HepG2 (cell line): ENCODE measurements at places on chromosomes 4 and X. TPM values are rescaled to one million over a fixed set of nuclear protein-coding genes. Genes with fewer than 3 reads are reported as not detected.
A peak's percentile ranks its signal among the peaks of the same experiment; 100 is the strongest.

DNA sequence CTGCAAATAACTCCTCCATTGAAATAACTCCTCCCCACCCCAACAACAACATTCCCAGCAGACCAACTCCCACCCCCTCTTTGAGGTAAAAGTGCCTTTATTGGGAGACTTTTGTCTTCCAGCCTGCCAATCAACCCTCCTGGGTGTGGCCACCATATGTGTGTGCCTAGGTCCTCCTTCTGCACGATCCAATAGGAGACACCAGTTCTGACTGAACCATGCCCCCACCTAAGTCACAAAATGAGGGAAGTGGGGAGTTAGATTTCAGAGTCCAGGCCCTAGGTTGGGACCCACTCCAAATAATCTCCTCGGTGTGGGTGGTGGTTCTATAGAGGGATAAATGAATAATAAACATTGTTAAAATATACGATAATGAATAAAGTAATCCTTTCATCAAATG lies 3.0 kb downstream of the PLP2 start:
- DNase-seq, result no peak

GRCh38 chrX:20399728-20400414 lies 133.2 kb upstream of the RPS6KA3 start:
- no peak for DNase-seq

DNA sequence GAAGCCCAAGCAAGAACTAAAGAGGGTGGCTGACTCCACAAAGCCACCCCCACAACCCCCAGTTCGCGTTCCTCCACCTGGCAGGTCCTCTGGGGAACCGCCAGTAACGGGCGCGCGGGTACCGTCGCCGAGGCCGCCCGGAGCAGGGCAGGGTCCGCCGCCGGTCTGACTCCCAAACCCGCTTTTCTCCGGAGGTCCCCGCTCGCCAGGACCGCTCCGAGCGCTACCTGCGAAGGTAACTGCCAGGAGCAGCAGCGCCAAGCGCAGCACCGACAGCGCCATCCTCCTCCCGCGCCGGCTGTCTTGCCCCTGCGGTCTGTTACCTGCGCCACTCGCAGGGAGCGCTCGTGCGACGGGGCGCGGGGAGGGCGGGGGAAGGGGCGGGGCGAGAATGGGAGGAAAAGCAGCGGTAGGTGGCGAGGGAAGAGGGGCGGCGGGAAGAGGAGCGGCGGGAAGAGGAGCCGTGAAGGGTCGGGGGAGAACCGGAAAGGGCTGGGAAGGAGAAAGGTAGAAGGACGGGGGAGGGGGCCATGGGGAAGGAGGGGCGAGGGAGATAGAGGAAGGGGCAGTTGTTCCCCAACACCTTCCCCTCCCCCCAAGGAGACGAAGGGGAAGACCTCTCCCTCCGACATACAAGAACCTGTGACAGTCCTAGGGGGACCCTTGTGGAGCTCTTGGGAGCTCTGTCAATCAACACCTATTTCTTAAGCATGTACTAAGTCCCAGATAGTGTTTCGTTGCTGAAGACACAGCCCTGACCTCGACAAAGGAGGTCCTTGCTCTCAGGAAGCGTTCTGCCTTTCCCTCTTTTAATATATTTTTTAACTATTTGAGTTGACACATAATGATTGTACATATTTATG lies at the start of gene SPINK2:
TSS of gene SPINK2 (minus strand) at position 321 of the 863 bp plus-strand sequence. CDS start at position 282, 39 bp downstream.
- no peak for DNase-seq

GRCh38 chrX:11541510-11541909 lies 124.2 kb downstream of the ARHGAP6 start:
- DNase-seq, result no peak

GRCh38 chr4:139824882-139825522 lies 159.4 kb downstream of the MGST2 start:
- DNase-seq, result no peak

The UNC5C gene
- total RNA-seq, result not detected in 2 replicates

DNA sequence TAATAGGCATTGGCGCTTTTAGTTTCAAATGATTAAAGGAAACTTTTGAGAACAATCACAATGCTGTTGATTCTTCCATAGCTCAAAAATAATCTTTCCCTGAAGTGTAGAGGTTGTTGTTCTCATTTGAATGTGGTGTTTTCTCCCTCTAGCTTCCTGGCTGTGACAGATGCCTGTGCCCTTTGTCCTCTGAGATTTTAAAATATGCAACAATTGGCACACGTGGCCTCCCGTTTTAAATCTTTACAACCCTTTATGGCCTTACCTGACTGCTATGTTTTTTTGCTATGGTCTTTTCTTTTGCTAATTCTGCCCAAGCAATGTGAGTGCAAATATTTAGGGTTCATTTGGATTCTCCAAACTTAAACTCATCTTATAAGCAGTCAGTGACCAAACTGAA lies 22.9 kb upstream of the CASK start:
- DNase-seq, result no peak

- no peak for DNase-seq
Observed at GRCh38 chr4:40747207-40747835, 2.4 kb upstream of the NSUN7 start.

DNA sequence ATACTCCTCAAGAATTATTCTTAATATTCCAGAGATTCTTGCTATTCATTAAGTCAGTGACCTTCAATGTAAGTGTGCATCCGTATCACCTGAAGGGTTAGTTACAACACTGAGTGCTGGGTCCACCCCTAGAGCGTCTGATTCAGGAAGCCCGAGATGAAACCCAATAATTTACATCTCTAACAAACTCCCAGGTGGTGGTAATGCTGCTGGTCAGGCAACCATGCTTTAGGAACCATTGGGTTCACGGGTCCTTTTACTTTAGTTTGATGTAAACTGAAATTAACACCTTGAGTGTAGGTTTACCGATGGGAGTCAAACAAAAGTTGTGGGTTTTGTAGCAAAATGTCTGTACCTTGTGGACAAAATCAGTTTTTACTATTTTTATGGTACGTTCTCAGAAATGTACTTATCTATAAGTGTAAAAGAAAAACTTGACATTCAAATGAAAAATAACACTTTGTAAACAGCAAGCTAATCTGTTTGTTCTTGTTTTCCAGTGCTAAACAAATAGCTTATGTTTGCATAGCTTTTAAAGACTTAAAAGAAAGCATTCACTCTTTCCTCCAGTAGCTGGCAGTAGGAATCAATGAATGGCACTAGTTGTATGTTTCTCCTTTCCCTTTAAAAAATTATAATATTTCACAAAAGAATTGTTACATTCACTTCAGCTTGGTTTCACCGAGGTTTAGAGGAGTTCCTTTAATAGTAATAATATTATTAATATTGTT lies 32.7 kb downstream of the ACE2 start:
- peak; percentile 23 for DNase-seq

The MEPE gene
- total RNA-seq, result not detected in 2 replicates

The TMEM150C gene
- 0.11 and 0.42 TPM in 2 replicates for total RNA-seq

The CFP gene
- total RNA-seq, result not detected in 2 replicates

GRCh38 chrX:110852180-110852579 lies 56.6 kb upstream of the CHRDL1 start:
- no peak for DNase-seq

DNA sequence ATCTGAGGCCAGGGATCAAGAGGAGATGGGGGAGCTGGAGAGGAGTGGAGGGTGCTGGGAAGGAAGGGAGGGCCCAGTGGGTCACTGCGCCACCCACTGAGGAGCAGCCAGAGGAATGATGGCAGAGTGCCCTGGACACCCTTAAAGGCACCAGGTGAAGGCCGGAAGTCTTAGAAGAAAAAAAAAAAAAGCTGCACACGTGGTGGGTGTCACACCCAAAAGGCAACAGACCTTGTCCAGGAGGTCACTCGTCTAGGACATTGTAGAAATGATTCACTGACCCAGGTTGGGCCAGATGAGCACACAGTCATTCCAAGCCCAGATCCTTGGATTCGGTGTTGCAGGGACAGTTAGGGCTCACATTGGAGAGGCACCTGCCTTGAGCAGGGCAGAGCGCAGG lies 93.5 kb upstream of the TRIM2 start:
- DNase-seq, result no peak

The CXCL3 gene
- 0.13 TPM in 1 of 2 replicates, not detected in the other for total RNA-seq

The TKTL1 gene
- not detected in 2 replicates for total RNA-seq

The VSIG4 gene
- total RNA-seq, result not detected in 2 replicates

GRCh38 chrX:139971394-139971749 lies 6.1 kb upstream of the CXorf66 start:
- no peak for DNase-seq

DNA sequence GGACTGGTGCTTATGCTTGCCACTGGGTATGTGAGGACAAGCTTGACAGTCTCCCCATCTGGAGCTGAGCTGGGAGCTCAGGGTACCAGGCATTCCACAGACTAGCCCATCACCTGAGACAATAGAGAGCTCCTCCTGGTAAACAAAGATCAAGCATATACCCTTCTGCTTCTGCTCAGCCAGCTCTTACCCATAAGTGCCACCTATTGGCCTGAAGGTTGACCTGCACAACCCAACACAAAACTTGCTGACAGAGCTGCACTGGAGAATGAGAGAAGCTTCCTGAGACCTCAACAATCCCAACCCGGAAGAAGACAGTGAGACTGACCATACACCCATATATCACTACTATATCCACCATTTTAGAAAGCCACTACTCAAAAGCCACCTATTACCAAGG lies 1049.2 kb upstream of the INTU start:
- DNase-seq, result peak; percentile 10

The PRSS12 gene
- total RNA-seq, result 0.02 and 0.08 TPM in 2 replicates

The GYPB gene
- total RNA-seq, result not detected in 2 replicates

GRCh38 chrX:10744007-10744406 lies 123.6 kb upstream of the MID1 start:
- DNase-seq, result no peak

The STOX2 gene
- 0.04 and 0.15 TPM in 2 replicates for total RNA-seq

GRCh38 chrX:134933248-134933647 lies 57.5 kb upstream of the SMIM10 start:
- no peak for DNase-seq

DNA sequence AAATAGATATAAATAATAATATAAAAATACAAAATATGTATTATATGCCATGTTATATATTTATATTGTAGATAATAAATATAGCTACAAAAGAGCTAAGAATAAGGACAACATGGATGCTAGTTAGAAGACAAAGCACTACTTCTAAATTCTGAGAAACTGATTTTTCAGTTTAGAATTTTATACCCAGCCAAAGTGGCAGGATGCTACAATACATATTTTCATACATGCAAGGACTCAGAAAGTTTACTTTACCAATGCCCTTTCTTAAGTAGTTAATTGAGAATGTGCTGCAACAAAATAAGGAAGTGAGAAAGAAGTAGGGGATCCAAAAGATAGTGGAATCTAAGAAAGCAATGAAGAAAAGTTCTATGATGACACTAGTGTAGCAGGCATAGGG lies 64.5 kb downstream of the PDE5A start:
- DNase-seq, result no peak

The CXCL8 gene
- total RNA-seq, result 4.9 and 7.8 TPM in 2 replicates

- no peak for DNase-seq
Observed at GRCh38 chrX:13906093-13906492, 89.2 kb upstream of the GPM6B start.

GRCh38 chr4:46432923-46433322 lies 43.0 kb upstream of the GABRA2 start:
- DNase-seq, result no peak

The TMEM154 gene
- not detected in 2 replicates for total RNA-seq

GRCh38 chr4:154491341-154492271 lies at the start of gene DCHS2:
TSS of gene DCHS2 (minus strand) at chr4:154491799. CDS start at chr4:154491355, 444 bp downstream.
- DNase-seq, result peak; percentile 24

The CTAG1A gene
- not detected in 2 replicates for total RNA-seq

- no peak for DNase-seq
Observed at GRCh38 chr4:98921292-98921691, 7.6 kb downstream of the EIF4E start.
